RPMI7951 (cell line): ENCODE measurements at places on chromosomes 5 and 9. TPM values are rescaled to one million over a fixed set of nuclear protein-coding genes. Genes with fewer than 3 reads are reported as not detected.

TRIM36 gene
- 2.4 and 3.5 TPM in 2 replicates for total RNA-seq

CCDC192 gene
- total RNA-seq, result not detected in 2 replicates

DNA sequence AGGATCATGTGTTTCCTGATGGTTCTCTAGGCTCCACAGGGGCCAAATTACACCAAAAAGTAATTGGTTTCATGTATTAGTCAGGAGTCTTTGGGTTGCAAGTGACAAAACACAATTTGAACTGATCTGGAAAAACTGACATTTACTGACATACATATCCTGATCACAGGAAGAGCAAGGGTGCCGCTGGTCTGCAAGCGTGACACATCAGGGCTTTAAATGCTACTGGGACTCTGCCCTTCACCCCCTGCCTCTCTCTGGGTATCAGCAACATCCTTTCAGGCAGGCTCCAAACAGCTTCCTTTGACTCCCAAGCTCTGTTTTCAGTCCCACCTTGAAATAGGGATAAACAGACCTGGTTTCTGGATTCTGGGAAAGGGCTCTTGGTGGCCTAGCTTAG lies 197.5 kb downstream of the PALM2AKAP2 start:
- DNase-seq, result no peak

DNA sequence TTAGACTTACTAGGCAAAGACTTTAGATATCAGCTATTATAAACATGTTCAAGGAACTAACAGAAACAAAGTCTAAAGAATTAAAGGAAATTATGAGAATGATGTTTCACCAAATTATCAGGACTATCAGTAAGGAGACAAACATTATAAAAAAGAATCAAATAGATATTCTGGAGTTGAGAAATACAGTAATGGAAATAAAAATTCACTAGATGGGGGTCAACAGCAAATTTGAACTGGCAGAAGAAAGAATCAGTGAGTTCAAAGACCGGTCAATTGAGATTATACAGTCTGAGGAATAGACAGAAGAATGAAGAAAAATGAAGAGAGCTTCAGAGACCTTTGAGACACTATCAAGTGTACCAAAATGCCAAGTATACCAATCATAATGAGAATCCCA lies 9.6 kb upstream of the IL13 start:
- DNase-seq, result no peak

DNA sequence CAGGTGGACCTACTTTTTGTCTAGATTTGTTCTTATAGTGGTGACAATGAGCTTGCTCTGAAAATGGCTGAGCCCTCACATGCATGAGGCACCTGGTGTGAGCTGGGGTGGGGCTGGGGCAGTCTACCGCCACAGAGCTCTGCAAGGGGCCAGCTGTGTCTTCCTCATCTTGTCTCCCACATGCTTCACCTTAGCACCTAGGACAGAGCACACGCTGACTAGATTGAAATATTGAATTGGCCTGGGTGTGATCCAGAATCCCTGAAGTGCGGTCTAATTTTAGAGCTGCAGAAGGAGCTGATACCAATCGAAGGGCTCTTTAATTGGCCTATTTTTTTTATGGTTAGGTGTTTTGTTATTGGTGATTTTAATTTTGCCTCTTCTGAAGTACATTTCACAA lies 126.1 kb upstream of the NFIB start:
- no peak for DNase-seq

- peak; percentile 35 for DNase-seq
These were observed 26.3 kb upstream of the CDKN2AIPNL start for GRCh38 chr5:134437847-134438581.

DNA sequence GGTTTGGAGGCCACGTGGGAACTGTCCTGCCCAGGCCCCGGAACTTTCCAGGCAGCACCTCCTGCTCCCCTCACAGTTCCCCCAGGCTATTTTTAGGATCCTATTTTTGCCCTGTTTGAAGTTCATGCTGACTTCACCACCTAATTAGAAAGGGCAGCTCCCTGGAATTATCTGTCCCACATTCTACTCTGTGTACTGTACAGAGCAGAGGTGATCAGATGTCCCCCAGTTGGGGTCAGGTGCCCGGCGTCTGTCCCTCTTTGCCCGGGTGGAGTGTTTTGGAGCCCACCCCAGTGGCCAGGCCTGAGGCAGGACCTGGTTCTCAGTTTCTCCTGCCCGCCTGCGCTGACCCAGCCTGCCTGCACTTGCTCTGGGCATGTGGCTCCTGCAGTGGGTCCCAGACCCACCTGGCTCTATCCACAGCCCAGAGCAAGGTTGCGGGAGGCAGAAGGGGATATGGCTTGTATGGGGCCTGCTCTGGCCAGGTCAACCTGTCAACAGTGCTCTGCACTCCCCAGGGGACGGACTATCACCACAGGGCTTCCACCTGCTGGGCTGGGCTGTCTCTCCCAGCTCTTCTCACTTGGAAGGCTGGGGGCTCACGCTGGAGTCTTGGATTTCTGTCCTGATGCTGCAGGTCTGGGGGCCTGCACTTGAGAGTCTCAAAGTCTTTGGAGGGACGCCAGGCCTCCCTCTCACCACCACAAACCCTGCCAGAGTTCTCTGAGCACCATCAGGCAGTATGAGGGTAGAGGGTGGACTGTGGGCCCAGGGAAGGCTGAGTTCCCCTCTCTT lies 268.3 kb downstream of the GADD45G start:
- DNase-seq, result no peak

GRCh38 chr9:135773530-135774238 lies 71.7 kb downstream of the KCNT1 start:
- DNase-seq, result no peak

DNA sequence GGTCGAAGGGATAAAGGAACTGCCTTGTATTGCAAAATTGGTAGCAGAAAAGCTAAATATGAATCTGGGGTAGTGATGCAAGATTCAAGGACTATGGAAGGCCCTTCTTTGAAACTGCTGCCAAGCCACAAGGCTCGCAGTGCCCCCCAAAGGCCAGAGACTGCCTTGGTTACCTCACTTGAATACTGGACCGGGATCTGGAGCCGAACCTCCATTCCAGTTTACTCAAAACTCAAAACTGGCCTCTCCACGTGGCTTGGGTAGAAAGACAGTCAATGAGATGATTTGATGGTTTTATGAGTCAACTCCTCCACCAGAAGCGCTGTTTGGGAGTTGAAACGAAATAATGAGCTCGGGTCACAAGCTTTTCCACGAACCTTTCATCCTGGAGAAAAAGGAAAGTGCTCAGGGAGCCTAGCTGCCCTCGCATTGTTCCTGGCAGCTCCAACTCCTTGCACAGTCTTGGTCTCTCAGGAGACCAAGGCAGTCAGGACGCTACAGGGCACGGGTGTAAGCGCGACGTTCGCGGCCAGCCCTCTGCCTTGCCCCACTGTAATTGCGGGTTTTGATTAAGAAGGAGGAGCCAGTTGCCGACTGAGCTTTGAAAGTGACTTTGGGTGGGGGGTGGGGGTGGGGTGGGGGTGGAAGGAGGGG lies 2.8 kb downstream of the ST8SIA4 start:
- DNase-seq, result peak; percentile 19

GRCh38 chr5:77725616-77726015 lies 50.5 kb downstream of the TBCA start:
- no peak for DNase-seq

DNA sequence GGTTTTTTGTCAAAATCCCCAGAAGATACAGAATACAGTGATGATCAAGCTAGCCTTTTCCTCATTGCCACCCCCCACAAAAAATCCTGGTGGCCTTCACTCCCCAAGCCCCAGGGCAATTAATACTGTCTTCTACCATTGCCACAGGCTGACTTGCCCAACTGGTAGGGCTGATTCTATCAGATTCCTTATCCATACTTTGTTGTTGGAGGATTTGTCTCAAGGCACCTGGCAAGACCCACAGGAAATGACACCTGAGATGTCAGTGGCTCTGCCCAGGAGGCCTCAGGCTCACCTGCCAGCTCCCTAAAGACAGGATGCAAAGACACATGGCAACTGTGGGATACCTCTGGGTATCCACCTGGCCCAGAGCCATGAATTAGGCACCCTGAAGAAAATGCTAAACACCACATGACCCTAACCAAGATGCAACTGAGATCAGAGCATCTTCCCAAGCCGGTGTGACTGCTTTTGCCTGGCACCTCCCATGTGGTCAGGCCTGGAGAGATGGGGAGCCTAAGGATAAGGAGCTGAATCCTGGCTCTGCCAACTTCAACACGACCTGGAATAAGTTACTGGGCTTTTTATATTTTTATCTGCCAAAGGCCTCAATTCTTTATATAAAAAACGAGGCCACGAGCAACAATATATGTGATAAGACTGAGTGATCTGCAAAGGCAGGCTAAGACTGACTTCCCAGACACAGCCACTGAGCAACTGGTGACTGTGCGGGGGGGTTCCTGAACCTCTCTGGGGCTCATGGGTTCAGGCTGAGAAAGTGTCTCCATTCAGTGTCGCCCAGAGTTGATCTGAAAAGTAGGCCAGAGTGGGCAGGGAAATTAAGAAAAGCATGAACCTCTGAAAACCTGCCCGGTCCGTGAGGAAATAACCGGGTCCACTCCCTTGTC lies 944 bp downstream of the ATOX1 start:
- no peak for DNase-seq

- DNase-seq, result no peak
These were observed 90.6 kb downstream of the ANXA2R start for GRCh38 chr5:42949348-42950115.
